ENCODE measurements at places on chromosomes 4 and X. TPM values are rescaled to one million over a fixed set of nuclear protein-coding genes. Genes with fewer than 3 reads are reported as not detected.

DNA sequence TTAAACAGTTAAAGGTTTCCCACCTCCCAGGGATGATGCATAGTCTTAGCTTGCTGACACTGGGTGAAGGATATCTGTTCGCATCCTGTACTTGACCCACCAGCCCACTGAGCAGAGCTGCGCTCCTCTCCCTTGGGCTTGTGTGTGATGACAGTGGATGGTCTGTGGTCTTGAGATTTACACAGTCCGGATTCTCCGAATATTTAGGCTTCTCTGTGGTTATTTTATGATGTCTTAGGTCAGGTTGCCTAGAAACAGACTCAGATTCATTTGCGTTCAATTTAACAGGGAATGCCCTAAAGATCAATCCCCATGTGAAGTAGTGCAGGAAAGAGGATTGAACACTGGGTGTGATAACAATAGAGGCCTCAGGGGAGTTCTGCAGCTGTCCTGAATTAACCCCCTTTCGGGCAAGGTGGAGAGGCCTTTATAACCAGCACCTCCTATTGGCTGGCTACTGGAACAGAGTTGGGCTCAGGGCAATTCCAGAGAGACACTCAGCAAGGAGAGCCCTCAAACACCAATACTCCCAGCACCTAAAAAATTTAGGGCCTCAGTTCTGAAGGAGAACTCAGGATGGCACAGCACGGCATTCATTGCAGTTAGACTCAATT is 653.2 kb upstream of the GALNT7 start:
- peak; percentile 72 for DNase-seq

- DNase-seq = no peak
Observed at GRCh38 chr4:38141808-38142500, 181.8 kb downstream of the PTTG2 start.

TLL1 gene
- total RNA-seq = not detected

- DNase-seq = peak; percentile 21
Observed at GRCh38 chr4:52640808-52641565, 18.1 kb downstream of the USP46 start.

RRH gene
- 0.08 TPM for total RNA-seq

DNA sequence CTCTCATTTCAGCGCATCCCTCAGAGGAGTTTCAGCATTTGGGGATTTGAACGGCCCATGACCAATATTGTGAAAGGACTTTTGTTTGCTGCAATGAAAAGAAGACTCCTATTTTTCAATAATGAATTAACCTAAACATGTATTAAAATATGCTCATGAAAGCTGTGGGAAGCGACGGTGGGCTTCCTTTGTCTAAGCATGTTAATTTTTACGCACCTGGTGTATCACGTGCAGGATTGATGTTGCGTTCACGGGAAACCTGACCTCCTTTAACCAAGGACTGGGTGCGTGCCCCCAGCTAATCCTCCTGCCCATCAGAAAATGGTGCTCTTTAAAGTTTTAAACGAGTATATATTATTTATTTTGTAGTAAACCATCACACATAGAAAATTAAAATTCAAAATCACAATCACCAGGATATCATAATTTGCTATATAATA is 590 bp upstream of the CCDC110 start:
- DNase-seq = no peak

DNA sequence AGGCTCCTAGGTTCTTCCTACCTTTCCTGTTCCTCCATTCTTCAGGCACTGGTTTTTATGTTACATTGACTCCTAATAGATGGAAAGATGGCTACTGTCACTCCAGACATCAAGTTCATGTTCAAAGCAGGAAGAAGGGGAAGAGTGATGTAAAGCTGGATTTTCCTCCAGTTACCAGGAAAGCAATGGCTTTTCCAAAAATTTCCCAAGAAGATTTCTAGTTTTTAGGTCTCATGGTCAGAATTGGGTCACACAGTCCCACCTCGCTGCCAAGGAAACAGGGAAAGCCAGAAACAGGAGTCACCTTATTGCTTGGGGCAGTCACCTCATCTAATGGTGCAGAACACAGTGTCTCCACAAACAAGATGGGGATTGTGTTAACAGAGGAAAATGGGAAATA is 21.5 kb downstream of the RXFP1 start:
- DNase-seq = no peak

- DNase-seq = no peak
Observed at GRCh38 chr4:14364953-14365536, 637.2 kb upstream of the CPEB2 start.

IL13RA1 gene
- total RNA-seq = 49.7 TPM

GRCh38 chrX:154476821-154477220 is 2.3 kb downstream of the LAGE3 start:
- DNase-seq = no peak

CTAG2 gene
- not detected for total RNA-seq

DNA sequence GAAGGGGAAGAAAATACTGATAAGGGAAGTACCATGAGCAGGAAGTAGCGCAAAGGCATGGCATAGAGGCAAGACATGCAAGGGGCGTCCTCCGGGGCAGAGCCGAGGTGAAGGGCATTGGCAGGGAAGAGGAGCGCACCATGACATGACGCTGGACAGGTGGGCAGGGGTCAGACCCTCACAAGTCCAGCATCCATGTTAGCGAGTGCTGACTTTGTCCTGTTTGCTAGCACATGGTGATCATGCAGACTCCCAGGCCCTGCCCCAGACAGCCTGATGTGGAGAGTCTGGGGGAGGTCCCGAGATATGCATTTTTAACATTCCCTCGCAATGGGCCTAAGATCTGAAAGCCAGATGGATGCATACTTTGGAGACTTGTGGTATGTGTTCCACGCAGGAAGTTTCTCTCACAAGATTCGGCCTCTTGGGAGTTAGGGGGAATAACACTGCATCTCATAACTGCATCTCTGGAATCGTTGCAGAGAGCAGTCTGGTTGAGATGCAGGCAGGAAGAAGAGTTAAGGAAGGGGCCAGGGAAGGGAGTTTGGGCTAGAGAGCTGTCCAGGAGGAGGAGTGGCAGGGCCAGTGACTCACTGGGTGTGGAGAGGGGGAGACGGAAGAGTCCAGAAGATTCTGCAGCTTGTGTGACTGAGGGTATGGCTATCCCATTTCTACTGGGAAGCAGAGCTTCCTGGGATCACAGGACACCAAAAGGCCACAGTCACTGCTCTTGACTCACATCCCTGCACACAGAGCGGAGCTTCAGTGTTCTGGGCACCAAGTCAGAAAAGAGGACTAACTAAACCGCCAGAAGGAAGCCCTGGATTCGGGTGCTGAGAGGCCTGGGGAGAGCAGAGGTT is 59.7 kb downstream of the FAM184B start:
- DNase-seq = peak; percentile 15

DNA sequence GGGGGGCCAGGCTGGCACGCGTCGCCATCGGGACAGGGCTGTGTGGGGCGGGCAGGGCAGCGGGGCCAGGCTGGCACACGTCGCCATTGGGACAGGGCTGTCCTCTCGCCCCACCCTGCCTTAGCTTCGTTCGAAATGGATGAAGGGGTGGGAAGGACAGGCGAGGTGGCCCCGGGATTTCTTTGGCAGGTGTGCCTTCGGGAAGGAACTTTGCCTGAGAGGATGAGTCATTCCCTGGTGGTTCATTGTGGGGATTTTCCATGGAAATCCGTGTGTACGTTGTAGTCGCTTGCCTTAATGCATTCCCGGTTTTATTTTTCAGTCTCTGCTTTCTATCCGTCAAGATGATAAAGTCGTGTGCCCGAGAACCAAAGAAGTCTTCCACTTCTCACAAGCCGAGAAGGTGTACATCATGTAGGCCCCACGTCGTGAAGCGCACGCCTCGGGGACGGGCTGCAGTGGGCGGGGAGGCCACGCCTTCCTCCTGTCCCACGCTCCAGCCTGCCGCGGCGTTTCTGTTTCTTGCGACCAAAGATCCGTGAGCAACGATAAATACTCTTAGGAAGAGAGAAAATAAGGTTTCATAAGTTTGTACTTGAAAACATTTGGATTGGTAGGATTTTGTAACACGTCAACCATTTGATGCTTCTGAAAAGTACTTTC is 8.1 kb upstream of the UVSSA start:
- no peak for DNase-seq

DNA sequence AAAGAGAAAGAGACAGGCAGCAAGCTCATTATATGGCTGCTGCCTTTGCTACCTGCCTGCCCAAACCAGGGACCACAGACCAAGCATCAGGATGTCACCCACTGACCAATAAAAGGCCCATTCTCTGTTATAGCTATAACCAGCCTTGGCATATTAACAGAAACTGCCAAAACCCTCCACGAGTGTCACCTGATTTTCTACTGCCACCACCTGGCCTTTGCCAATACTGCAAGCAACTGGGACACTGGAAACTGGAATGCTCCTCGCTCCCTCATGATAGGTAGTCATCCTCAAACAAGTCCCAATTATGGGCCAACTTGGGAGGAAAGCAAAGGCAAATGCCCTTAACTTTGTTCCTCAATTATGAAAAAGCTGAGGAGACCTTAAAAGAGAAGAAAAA is 76.0 kb downstream of the SPIN4 start:
- peak; percentile 40 for DNase-seq

All from myocyte (in vitro differentiated cells).